ENCODE measurements at places on chromosomes 5 and 9. TPM values are rescaled to one million over a fixed set of nuclear protein-coding genes. Genes with fewer than 3 reads are reported as not detected.

Gene ISL1
- polyA plus RNA-seq, result 0.08 TPM

Gene NDOR1
- polyA plus RNA-seq, result 7.0 TPM

Gene CRHBP
- polyA plus RNA-seq, result 0.67 TPM

Gene SMIM33
- polyA plus RNA-seq, result not detected

All from forelimb muscle (tissue), 1 donor.